ENCODE measurements at places on chromosomes 6 and 20.

DNA sequence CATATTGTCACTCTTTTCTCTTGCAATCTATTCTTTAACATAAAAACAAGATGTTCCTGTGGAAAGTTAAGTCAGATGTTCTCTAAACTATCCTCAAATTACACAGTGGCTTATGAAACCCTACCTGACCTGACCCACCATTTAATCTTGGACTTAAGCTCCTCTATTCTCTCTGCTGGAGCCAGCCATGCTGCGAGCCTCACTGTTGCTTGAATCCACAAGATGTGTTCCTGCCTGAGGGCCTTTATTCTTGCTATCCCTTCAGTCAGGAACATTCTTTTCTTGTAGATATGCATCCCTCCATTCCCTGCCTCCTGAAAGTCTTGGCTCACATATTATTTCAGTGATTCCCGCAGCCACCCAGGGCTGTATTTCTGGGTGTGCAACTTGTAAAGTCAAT lies 283.2 kb downstream of the EPHA7 start:
- DNase-seq, result peak; percentile 79

- peak; percentile 81 for DNase-seq
These were observed 99.8 kb downstream of the TFAP2A start for GRCh38 chr6:10315034-10315433.

DNA sequence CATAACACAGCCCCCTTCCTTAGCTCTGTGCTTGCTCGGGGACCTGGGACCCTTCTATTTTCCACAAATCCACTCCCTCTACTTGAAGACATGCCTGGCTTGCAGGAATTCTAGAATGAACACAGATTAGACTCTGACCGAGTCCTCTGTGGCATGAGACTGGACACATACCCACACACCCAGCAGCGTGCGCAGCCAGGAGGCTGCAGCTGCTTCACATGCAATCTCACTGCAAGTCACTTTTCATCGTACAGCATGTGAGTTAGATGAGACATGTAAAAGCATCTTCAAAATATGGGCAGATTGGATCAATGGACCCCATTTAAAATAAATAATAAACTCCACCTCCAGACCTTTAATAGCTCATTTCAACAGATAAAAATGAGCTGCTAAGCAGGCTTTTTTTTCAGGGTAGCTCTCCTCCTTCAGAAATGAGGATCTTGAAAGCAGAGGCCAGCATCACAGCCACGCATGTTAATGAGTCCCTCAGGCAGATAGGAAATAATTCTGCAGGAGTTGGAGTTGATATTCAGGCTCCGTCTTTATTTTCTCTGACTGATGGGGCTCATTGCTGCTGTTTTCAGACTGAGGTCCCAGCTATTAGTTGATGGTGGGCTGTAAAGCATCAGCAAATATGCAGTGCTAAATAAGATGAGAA lies 215.1 kb upstream of the GGTLC1 start:
- no peak for DNase-seq

- no peak for DNase-seq
These were observed 81.6 kb upstream of the KHDRBS2 start for GRCh38 chr6:62367601-62368000.

- no peak for DNase-seq
These were observed 27.7 kb upstream of the DTNBP1 start for GRCh38 chr6:15690510-15690909.

- peak; percentile 53 for DNase-seq
These were observed 1.3 kb downstream of the C20orf203 start for GRCh38 chr20:32672394-32672981.

GRCh38 chr6:70225055-70225454 lies 77.8 kb downstream of the COL9A1 start:
- no peak for DNase-seq

DNA sequence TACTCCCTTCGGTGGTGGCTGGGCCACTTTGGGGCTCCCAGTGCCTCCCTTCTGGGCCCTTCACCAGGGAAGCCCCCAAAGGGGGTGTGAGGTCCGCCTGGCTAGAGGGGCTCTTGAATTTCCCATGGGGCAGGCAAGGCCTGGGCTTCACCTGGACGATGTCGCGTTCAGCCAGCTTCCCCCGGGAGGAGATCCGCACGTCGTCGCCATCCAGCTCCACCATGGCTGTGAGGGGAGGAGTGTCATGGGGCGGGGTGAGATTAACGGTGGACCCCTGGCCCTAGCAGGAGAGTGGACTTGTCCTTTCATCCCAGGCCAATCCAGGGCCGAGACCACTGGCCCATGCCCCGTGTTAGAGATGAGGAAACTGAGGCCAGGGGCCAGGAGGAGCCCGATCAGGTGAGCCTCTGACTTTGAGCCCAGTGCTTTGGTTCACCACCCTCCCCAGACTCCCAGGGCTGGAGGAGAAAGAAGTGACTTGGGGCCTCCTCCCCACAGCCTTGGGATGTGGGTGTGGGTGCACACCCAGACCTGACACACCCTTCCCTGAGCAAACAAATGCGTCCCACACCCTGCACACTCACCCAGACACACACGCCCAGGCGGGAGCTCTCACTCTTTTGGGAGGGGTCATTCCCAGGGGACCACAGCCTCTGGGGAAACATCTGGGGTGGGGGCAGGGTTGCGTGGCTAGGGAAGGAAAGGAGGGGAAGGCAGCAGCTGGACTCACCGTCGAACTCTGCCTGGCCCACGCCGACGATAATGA lies 46.1 kb downstream of the RAB44 start:
- DNase-seq, result no peak

DNA sequence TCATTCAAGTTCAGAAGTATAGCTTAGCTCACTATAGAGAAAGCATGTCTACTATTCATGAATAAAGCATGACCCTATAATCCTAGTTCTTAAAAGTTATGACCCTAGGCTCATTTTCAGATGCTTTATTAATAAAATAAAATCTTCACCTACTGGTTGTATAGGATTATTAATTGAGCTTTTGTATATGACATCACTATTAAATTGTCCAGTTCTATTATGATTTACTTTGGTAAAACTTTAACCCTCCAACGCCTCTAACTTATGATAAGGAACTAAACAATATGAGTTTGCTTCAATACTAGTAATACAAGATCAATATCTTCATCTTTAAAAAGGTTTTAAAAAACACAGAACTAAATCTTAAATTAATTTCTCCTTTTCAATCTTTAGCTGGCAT lies 263.4 kb upstream of the THEMIS start:
- no peak for DNase-seq

GRCh38 chr6:10393544-10394225 lies 21.2 kb downstream of the TFAP2A start:
- no peak for DNase-seq

GRCh38 chr6:167130008-167130677 lies 7.2 kb downstream of the CCR6 start:
- no peak for DNase-seq

DNA sequence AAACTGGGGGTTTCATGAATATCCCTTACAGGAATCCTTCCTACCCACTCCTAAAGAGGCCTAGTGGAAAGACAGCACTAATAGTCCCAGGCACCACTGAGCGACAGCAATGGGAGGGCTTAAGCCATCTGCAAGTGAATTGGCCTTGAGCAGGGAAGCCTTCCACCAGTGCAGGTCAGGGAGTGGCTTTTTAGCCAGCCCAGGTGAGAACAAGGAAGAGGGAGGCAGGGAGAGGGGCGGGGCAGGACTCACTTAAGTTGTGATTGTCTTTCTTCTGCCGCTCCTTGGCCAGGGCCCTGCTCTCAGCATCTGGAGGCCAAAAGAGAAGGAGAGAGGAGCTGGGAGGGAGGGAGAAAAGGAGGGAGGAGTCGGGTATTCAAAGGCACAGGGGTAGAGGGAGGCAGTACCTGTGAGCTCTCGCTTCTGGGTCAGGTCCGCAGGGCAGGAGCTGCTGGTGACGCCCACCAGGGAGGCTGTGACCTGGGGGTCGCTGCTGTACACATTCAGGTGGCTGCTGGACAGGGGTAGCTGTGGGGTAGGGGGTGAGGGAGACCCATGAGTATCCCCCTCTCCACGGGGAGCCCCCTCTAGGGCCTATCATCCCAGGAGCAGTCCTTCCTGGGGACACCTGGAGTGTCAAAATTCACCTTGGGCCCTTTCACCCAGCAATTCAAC lies 47.8 kb downstream of the TFEB start:
- peak; percentile 80 for DNase-seq

- DNase-seq, result no peak
These were observed 3.3 kb upstream of the ACSS1 start for GRCh38 chr20:25061103-25061799.

GRCh38 chr6:28371280-28371679 lies 21.5 kb downstream of the ZKSCAN3 start:
- DNase-seq, result no peak

- DNase-seq, result no peak
These were observed 126.5 kb downstream of the HUS1B start for GRCh38 chr6:530425-530824.

DNA sequence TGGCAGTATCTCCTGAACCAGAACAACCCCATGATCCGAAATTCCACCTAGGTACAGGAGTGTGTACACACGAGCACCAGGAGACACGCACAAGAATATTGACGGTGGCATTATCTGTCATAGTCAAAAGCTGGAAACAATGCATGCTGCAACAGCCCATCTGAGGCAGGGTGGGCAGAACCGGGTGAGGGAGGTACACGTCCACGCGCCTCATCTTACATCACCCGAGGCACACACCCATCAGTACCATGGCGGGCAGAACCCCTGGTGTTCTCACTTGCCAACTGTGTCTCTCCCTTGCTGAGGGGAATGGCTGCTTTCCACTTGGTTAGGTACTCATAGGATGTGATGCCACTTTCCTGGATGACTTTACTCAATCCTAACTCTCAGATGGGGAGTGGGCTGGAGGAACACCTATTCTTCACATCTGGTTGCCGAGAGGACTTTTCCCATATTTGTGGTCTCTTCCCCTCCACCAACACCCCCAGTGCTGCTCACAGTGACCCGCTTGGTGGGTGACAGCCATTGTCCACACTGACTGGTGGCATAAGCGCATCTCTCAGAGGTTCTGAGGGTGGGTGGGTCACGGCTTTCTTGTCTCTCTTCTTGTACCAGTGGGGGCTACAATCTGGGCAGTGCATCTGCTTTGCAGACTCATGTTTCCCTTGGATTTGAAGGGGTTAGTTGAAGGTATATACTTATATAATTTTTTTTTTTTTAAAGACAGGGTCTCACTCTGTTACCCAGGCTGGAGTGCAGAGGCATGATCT lies 13.5 kb downstream of the PPP1R3G start:
- DNase-seq, result no peak

GRCh38 chr6:89655122-89655521 lies 16.6 kb upstream of the LYRM2 start:
- DNase-seq, result no peak

- DNase-seq, result peak; percentile 62
These were observed 156.3 kb upstream of the RNF24 start for GRCh38 chr20:4171538-4172116.

DNA sequence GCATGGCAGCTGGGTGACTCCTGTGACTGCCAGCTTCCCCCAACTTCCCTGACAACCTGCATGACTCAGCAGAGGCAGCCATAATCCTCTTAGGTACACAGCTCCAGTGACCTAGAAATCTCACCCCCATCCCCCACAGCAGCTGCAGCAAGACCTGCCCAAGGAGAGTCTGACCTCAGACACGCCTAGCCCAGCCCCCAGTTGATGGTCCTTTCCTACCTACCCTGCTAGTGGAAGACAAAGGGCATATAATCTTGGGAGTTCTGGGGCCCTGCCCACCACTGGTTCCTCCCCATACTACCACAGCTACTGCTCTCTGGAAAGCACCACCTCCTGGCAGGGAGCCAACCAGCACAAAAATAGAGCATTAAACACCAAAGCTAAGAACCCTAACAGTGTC lies 90.2 kb downstream of the F13A1 start:
- DNase-seq, result peak; percentile 35

DNA sequence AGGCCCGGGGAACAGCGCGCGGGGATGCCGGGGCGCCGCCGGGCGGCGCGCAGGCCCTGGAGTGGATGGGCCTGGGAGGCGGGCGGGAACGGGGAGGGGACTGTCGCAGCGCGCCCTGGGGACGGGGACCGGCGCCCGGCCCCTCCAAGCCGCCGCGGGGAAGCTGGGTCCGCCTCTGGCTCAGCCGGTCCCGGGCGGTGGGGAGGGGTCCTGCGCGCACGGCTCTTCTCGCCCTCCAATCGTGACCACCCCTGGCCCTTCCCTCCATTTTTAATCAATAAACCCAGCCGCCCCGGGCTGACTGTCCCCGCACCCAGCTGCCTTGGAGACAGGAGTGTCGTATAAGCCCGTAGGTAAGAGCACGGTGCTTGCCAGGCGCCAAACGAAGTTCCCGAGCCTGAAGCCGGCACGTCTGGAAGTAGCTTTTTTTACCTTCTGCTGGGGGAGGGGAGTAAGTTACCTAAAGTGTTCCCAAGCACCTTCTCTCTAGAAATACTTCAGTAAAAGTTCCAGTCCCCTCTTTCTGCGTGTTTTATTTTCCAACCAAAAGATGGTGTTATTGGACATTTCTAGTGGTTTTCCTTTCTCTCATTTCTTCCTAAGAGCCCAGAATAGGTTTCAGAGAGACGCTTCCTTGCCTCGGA lies 780 bp upstream of the TAF4 start:
- DNase-seq, result peak; percentile 87

GRCh38 chr6:28983838-28984237 lies 21.3 kb downstream of the ZNF311 start:
- DNase-seq, result no peak

GRCh38 chr6:136582711-136583471 lies 32.7 kb upstream of the MAP7 start:
- no peak for DNase-seq

DNA sequence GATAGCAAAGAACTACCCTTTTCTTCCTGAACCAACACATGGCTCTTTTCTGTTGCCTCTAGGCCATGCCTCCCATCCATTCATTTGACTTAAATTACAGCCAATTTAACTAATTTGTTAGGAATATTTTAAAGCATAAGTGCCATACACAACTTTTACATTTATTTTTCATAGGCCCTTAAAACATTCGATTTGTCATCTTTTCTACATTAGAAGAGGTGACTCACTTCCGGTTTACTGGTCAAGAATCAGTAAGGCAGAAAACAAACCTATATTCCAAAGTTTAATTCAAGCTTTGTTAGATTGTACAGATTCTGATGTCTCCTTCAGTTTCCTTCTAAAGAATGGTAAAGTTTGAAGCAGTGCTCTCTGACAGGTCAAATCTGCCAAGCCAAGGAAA lies 344.3 kb downstream of the SAMD5 start:
- no peak for DNase-seq

- DNase-seq, result no peak
These were observed 9.6 kb upstream of the PKIG start for GRCh38 chr20:44572551-44573500.

- DNase-seq, result peak; percentile 83
These were observed 9.7 kb downstream of the NOL7 start for GRCh38 chr6:13624871-13625288.

Data from mesendoderm (in vitro differentiated cells).